ENCODE measurements at places on chromosomes 1 and 21.

GRCh38 chr1:173733912-173734311 is 19.1 kb downstream of the KLHL20 start:
- DNase-seq, result no peak

DNA sequence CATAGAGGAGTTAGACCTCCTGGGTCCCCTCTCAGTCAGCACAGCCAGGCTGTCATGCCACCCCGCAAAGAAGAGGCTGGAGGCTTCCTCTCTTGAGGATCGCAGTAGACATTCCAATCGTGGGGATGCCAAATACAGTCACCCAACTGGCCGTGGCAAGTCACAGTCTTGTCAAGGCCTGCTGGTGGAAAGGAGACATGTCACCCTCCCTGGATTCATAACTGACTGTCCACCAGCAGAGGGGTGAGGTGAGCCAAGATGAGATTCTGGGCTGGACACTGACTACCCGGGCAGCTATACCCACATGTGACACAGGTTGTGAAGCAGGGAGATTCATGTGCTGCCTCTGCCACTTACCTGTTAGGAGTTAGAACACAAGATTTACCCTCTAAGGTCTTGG is 123.5 kb upstream of the NGF start:
- no peak for DNase-seq

DNA sequence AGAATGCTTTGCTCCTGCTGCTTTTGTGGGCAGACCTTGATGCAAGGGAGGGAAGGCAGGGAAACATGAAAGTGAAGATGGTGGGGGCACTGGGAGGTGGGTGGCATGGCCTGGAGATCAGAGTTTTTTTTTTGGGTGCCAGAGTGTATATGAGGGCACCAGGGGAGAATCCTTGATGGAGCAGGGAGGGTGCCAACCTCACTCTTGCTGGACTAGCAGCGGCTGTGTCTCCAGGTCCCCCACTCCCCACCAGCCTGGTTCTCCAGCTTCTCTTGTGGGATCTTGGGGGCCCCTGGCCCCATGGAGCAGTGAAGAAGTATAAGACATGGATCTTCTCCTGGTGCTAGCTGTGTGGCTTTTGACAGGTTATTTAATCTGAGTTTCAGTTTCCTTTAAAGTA is 13.5 kb upstream of the PRELP start:
- no peak for DNase-seq

DNA sequence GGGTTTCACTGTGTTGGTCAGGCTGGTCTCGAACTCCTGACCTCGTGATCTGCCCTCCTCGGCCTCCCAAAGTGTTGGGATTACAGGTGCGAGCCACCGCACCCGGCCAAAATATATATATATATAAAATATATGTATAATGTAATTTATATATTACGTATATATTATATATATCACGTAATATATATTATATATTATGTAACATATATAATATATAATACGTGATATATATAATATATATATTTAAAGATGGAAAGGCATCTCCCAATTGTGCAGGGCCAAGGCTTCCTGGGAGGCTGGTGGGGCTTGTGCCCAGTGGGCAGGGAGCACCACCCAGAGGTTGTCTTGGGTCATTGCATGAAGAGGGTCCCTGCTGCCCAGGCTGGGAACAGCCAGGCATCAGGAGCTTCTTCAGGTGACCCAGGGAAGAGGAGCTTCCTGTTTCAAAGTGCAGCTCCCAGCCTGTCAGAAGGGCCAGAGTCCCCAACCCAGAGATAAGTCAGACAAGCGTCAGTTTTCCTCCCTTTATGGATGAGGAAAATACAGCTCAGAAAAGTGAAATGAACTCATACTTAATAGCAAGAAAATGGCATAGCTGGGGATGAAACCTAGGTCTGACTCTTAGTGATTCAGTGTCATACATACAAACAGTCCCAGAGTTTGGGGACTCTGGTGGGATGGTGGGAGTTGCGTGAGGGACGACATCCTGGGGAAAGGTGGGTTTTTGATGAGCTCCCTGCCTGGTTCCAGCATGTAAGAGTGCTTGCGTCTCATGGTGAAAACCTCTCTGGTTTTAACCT is 12.0 kb downstream of the UBE2Q1 start:
- peak; percentile 82 for DNase-seq

DNA sequence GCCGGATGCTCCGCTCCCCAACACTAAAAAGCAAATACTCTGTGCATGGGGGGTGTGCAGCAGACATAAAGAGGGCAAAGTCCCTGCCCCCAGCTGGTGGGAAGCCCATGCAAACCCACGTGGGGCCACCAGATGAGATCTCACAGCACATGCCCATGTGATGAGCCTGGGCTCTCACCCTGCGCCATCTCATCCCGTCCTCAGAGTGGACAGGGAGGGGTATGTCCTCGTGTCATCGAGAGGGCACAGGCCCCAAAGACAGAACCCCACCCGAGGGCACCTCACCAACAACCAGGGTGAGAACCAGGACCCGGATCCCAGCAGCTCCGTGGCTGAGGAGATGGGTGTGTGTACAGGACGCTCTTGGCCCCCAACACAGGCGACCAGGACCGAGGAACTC is 25.1 kb upstream of the ARHGEF16 start:
- DNase-seq, result no peak

DNA sequence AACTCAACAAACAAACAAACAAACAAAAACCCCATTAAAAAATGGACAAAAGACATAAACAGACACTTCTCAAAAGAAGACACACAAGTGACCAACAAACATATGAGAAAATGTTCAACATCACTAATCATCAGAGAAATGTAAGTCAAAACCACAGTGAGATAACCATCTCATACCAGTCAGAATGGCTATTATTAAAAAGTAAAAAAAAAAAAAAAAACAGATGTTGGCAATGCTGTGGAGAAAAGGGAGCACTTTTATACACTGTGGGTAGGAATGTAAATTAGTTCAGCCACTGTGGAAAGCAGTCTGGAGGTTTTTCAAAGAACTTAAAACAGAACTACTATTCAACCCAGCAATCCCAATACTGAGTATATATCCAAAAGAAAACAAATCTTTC is 94.7 kb downstream of the PLPP3 start:
- DNase-seq, result no peak

- peak; percentile 64 for DNase-seq
These were observed 41.2 kb downstream of the RRAGC start for GRCh38 chr1:38818175-38818976.

DNA sequence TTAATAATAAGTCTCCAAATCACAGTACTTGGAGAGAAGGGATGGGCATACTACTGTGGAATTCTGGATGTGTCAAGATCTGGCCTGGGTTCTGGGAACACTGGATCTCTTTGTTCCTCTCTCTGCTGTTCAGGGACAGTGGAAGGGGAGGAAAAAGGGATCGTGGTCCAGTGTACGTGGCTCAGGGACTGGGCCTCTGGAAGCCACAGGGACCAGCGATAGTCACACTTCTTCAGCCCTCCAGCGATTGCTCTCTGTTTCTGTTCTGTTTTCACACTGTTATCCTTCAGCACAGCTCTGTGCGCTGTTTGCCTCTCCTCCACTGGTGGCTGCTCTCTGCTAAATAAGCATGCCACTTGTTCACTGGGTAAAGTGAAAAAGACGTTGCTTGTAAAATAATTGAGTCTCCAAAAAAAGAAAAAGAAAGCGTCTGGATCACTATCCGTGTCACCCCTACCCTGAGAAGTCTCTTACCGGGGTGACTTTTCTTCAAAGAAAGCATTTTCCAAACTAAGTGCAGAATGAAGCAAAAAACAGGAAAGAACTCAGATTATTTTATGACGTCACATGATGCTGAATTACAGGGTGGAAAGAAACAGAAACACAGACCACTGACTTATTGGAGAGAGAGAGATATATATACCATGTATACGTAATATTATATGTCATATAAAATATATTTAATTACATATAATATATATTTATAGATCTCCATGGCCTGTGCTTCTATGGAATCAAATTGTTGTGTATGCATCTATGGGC is 279.4 kb downstream of the RGS7 start:
- no peak for DNase-seq

DNA sequence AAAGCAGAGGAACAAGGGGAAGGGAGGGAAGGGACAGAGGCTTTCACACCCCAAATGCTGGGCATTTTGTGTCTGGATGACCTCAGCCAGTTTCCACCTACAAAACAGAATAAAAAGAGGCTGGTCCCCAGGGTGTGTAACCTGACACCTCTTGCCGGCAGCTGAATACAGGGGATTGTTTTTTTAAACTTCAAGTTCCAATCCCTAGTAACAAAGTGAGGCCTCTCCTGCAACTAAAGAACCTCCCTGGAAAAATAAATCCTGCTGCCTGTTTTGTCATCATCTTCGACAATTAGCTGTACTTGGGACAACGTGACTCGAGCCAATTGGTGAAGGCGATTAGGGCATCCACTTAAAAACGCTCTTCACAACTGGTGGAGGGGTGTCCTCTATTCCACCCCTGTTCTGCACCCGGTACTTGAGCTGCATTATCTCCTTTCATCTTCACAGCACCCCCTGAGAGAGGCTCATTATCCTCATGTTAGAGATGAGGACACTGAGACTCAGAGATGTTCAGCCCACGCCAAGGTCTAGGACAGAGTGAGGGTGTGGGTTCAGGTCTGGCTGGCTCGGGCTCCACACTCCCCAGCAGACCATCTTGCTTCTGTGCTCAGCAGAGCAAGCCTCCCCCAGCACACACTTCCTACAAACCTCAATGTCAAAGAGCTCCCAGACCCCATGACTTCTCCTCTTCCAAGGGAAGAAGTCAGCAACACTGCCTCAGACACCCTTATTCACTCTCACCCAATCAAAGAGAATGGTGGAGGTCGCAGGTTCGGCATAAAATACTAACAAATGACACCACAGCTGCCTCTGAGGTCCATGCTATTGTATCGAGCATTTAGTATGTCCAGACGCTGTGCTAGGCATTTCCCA is 15.2 kb downstream of the ITPKB start:
- no peak for DNase-seq

DNA sequence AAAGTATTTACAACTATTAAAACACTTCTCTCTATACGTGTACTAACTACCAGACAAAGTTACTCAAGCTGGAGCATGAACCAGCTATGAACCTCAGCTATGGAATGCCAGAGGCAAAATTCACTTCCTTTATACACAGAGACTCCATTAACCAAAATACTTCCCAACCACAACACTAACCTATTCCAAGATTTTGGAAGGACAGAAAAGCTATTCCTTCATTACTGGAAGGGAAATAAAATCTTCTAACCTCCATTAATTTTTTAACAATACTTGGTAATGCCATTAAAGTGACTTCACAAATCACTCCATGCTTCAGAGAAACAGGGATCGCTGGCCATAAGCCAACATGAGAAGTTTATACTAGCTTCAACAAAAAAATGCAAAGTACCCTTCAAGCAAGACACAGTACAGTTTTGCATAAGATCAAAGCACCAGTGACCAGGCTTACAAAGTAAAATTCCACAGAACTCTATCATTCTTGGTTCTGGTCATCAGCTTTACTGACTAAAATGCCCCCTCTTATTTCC is 58.0 kb downstream of the PUM1 start:
- no peak for DNase-seq

DNA sequence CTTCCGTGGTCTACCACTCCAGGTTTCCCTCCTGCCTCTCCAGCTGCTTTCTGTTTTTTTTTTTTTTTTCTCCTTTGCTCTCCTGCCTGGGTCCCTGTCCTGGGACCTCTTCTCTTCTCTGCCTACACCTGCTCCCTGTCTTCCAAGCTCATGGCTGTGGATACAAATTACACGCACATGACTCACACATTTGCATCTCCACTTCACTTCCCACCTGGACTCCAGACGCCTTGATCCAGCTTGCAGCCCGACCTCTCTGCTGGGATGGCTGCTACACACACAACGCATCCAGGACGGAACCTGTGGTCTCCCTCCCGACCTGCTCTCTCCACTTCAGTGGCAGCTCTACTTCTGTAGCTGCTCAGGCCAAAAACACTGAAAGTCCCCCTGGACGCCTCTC is 44.4 kb upstream of the B3GALT5 start:
- DNase-seq, result no peak

- DNase-seq, result no peak
These were observed 26.5 kb upstream of the AVPR1B start for GRCh38 chr1:206143537-206144172.

- DNase-seq, result peak; percentile 12
These were observed 237.9 kb upstream of the PBX1 start for GRCh38 chr1:164320790-164321731.

DNA sequence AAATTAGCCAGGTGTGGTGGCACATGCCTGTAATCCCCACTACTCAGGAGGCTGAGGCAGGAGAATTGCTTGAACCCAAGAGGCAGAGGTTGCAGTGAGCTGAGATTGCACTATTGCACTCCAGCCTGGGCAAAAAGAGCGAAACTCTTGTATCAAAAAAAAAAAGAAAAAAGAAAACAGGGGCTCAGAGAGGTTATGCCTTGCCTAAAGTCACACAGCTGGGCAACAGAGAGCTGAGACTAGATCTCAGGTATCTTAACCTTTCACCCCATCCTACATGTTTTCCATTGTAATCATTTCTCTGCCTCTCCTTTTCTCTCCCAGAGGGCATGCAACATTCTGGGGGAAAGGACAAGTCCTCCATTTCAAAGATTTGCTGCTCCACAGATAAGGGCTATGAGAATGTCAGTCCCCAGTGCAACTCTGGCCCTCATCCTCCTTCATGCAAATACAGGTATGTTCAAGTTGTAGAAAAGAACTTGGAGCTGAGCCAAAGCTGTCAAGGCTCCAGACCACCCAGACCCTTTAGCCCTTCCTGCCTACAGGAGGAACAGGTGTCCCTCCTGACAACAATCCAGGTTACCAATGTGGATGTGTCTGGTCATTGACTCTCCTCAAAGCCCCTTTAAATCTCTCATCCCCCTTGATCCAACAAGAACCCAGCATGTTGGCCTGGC is 6.9 kb downstream of the SLC9A1 start:
- DNase-seq, result no peak

DNA sequence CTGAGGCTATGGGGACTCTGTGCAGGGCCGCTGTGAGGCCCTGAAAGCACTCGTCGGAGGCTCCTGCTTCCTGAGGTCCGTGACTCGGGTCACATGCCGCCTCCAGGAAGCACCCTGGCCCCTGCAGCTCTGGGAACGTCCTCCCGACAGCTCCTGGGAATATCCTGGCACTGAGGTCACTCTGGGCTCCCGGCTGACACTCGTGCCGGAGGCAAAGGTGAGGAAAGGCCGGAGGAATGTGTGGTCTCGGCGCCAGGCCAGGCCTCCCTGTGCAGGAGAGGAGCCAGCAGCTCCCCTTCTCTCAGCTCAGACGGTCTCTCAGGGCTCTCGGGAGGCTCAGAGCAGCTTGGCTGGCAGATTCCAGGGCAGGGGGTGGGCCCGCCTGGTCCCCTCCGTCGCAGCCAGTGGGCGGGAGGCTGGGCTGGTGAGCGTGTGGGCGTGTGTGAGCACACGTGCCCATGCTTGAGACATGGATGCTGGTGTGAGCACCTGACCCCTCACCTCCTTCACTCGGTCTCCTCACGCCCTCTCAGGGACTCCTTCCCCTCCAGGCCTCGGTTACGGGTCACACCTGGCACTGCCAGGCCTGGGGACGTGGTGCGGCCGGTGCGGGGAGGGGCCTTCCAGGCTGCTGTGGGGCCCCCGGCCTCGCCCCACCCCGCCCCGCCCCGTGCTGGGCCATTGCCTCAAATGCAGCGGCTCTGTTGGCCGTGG is 5.5 kb upstream of the RNF223 start:
- peak; percentile 86 for DNase-seq

GRCh38 chr21:16213518-16213917 is 483.7 kb downstream of the USP25 start:
- no peak for DNase-seq

Data from BE2C (cell line).